Left ventricle myocardium superior (tissue), 1 donor: ENCODE measurements at places on chromosomes 2 and 18. TPM values are rescaled to one million over a fixed set of nuclear protein-coding genes. Genes with fewer than 3 reads are reported as not detected.

The CAPN14 gene
- 0.42 TPM for total RNA-seq

The RNU2-63P gene
- total RNA-seq = not detected

The IL18R1 gene
- 1.3 TPM for total RNA-seq

The KIAA2012 gene
- not detected for total RNA-seq

The PSMD1 gene
- total RNA-seq = 73.4 TPM

The IKZF2 gene
- 6.1 TPM for total RNA-seq

The SRD5A2 gene
- not detected for total RNA-seq

The ANKRD30BL gene
- not detected for total RNA-seq

The CSRNP3 gene
- total RNA-seq = 4.2 TPM

The CYRIA gene
- total RNA-seq = 4.6 TPM

The SOWAHC gene
- 2.5 TPM for total RNA-seq

The EVX2 gene
- not detected for total RNA-seq

The ALPP gene
- total RNA-seq = not detected

The CXCR1 gene
- 0.69 TPM for total RNA-seq

The EMILIN2 gene
- total RNA-seq = 23.4 TPM

The ZNF519 gene
- total RNA-seq = 3.7 TPM

The UGT1A5 gene
- total RNA-seq = not detected

The ZNF892 gene
- total RNA-seq = 3.0 TPM

The FOXI3 gene
- total RNA-seq = not detected

The CMPK2 gene
- 3.9 TPM for total RNA-seq

The SEMA4F gene
- total RNA-seq = 3.4 TPM

The ASIC4 gene
- total RNA-seq = not detected

The CREG2 gene
- not detected for total RNA-seq

The AQP12A gene
- not detected for total RNA-seq

The IAH1 gene
- total RNA-seq = 83.2 TPM

The ARHGAP15 gene
- total RNA-seq = 4.2 TPM

The POTEF gene
- total RNA-seq = not detected

The MAPK4 gene
- 28.8 TPM for total RNA-seq

The FNDC4 gene
- 1.8 TPM for total RNA-seq

The MCM6 gene
- 4.1 TPM for total RNA-seq

The FBLN7 gene
- total RNA-seq = 0.32 TPM

The LRRC30 gene
- total RNA-seq = not detected

The TUBA3E gene
- 60.2 TPM for total RNA-seq

The NT5DC4 gene
- total RNA-seq = not detected

The MC5R gene
- total RNA-seq = not detected

The SDC1 gene
- 0.42 TPM for total RNA-seq

The STON1 gene
- total RNA-seq = 6.7 TPM

The SERPINB12 gene
- not detected for total RNA-seq

The ABCB11 gene
- 0.25 TPM for total RNA-seq

The AOX1 gene
- total RNA-seq = 8.7 TPM

The FAM228A gene
- 0.15 TPM for total RNA-seq

The CHRNA1 gene
- not detected for total RNA-seq

The VWA3B gene
- total RNA-seq = not detected

The PLEK gene
- total RNA-seq = 4.1 TPM

The ASPRV1 gene
- 0.84 TPM for total RNA-seq

The KIF5C gene
- total RNA-seq = 0.52 TPM

The ILKAP gene
- total RNA-seq = 26.7 TPM
